ENCODE measurements at places on chromosomes 13 and 19.

DNA sequence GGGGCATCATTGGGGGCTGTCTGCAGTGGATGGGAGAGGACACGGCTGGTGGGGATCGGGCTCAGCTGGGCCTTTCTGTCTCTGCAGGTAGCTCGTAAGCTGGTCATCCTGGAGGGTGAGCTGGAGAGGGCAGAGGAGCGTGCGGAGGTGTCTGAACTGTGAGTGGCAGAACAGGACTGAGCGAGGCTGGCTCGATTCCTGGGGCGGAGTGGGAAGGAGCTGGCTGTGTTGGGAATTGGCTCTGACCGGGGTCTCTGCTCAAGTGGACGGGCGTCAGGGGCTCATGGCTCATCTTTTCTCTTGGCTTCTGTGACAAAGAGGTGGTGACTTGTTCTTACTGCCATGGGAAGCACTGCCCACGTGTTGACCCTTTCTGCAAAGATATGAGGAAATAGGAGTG lies 11.6 kb downstream of the TPM4 start:
- DNase-seq, result no peak

DNA sequence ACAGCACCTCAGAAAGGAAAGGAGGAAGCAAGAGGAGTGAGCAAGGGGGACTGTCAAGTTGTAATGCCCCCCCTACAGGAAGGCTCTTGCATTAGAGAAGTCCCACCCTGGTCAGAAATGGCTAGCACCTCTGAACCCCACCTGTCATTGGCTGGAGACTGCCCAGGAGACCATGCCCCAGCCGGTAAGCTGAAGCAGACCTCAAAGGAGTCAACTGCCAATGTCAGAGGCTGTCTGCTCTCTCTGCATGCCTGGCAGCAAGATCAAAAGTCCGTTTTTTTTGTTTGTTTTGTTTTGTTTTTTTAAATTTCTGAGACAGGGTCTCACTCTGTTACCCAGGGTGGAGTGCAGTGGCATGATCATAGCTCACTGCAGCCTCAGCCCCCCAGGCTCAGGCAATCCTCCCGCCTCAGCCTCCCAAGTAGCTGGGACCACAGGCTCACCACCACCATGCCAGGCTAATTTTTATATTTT lies 8.1 kb upstream of the BCL3 start:
- no peak for DNase-seq

DNA sequence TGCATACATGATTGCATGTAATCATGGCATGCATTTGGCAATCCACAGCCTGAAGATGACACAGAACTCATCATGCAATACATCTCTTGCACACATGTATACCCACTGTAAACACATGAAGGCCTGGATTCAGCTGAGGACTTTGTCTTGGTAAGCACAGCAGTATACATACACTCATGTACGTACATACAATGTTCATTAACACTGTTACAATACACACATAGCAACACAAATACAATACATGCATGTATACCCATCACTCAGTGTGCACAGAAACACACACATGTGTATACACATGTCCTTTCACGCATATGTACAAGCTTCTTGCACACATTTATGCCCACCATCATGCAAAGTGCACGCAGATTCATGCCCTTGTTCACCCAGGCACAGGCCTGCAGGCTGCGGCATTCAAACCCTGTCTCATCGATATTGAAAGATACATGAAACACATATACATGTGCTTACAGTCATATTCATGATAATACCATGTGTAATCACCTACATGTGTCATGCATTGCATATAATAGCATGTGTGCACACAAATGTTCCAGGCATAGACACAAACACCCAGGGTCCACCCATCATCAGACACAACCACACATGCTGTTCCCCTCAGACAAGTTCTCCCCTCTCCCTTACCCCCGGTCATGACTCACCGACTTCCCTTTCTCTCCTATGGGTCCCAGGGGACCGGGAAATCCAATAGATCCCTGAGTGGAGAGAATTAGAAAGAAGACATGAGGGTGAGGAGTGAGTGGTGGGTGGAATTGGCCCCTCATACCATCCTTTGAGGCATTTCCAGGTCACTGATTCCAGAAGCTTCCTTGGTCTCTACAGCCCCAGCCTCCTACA lies 28.7 kb downstream of the COL5A3 start:
- DNase-seq, result no peak

GRCh38 chr13:77784515-77784914 lies 87.0 kb downstream of the SLAIN1 start:
- no peak for DNase-seq

- DNase-seq, result peak; percentile 33
These were observed at the start of gene PNMA8C for GRCh38 chr19:46428239-46429135. Gene PNMA8C (minus strand): TSS chr19:46428936. CDS start chr19:46428359, 577 bp downstream.

DNA sequence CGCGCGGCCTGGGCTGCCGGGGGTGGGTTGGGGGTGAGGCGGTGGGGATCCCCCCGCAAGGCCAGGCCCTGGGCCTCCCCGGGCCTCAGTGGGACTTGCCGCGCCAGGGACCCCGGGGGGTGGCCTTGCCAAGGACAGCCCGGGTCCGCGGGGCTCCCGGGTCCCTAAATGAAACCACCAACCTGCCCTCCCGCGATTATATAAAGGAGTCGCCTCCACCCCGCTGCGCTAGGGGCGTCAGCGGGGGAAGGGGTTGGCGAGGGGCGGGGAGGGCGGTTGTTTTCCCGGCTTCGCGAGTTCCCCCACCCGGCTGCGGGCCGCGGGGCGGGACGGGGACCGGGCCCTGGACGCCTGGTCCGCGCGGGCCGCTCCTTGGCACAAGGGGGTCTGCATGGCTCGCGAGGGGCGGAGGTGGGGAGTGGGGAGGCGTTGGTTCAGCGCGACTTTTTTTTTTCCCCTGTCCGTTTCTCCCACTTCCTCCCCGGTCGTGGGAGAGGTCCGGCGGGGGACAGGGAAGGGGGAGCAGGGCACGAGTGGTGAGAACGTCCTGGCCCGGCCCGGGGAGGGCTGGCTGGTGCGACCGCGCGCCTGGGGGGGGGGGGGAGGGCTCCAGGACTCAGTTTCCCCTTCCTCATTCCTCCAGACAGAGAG lies 822 bp upstream of the ZBTB7A start:
- no peak for DNase-seq

DNA sequence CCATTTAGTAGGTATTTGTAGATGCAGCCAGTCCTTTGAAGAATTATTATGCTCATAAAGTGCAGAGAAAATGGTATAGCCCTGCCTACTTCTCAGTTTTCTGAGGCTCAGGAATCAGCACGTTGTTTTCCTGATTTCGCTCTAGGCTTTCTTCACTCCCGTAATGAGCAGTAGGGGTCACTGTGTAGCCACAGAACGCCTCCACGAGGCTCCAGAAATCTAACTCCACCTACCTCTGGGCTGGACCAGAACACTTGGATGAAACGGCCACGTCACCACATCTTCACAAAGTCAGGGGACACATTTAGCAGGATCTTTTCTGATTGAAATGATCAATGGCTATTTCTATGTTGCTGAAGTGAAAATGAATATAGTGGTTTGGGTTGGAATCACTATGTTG lies 49.8 kb upstream of the GTF3A start:
- DNase-seq, result peak; percentile 70

All from fibroblast of gingiva (primary cell).